ENCODE measurements at places on chromosomes 7 and 10. TPM values are rescaled to one million over a fixed set of nuclear protein-coding genes. Genes with fewer than 3 reads are reported as not detected.

DNA sequence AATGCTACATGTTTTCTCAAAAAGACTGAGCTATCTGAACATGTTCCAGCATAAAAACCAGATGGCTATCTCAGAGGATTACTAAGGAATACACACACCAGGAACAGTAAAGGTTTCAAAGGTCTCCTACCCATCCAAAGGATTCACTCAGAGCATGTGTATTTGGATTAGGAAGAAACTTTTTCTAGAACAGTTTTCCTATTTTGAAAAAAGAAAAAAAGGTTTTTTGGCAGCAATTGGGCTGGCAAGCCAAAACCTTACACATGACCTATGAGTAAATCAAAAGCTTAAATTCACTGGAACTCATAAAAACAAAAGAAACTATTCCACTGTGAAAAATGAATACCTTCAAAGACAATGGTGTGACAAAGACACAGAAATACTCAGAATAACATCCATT lies 9.6 kb downstream of the TPK1 start:
- no peak for DNase-seq

- no peak for DNase-seq
Measured at GRCh38 chr10:64041989-64042490, 520.8 kb downstream of the REEP3 start.

DNA sequence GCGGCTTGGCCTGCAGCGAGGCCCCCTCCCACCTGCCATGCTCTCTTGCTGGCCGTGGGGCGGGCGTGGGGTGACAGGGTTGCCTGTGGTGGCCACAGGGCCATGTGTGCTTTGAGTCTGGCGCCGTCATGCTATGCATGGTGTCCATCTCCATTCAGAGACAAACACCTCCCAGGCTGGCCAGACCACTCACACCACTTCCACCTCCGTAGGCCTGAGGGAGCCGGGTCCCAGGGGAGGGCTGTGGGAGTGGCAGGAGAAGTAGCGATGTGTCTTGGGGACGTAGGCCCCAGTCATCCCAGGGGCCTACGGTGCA lies 65.5 kb downstream of the DNAJB6 start:
- no peak for DNase-seq

DNA sequence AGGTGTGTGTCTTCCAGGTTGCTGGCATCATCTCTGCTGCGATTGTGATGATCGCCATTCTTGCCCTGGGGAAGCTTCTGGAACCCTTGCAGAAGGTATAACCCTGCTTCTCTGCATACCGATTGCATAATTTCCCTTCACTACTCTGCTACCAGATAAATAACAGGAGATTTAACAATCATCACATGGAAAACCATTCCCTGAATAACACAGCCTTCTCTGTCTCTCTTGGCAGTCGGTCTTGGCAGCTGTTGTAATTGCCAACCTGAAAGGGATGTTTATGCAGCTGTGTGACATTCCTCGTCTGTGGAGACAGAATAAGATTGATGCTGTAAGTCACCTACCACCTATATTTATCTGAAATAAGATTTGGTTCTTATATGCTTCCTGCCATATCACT lies 33.8 kb downstream of the SLC26A4 start:
- no peak for DNase-seq

- no peak for DNase-seq
Measured at GRCh38 chr10:75012471-75012870, 99.0 kb upstream of the SAMD8 start.

GRCh38 chr10:95440756-95441546 lies 120.2 kb downstream of the SORBS1 start:
- DNase-seq: no peak

GRCh38 chr10:83849150-83849549 lies 290.2 kb upstream of the GHITM start:
- DNase-seq: no peak

DNA sequence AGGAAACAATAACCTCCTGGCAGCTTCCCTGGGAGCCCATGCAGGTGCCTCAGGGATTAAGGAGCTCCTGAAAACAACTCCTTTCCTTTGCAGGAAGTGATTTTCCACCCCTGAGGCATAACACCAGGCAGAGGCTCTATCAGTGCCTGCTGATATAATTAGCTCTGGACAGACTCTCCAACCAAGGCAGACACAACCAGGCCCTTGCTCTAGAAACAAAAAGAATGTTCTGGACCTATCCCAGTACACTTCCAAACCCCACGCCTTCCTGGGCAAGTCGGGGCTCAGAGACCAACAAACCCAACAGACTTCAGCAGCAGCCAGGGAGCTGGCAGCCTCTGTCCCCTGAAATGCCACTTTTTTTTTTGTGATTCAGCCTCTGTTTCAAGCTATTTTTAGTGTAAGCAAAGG lies 247.1 kb downstream of the KCNMA1 start:
- no peak for DNase-seq

DNA sequence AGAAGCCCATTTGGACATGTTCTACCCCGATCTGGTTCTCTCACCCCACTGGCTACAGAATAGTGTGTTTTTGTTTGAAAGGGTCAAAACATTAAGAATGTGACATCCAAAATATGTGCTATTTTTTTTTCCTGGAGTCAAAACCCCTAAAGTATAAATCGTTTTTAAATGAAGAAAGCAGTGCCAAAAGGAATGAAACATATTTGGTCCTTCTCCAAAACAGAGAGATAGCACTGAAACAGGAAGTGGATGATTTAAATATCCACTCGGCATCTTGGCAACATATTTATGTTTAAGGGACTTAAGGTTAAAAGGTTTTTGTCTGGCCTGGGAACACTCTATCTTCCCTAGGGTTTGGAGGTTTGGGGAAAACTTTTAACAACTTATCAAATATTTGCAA lies 32.3 kb downstream of the CALD1 start:
- DNase-seq: no peak

- DNase-seq: no peak
Measured at GRCh38 chr7:107659666-107660065, 962 bp upstream of the SLC26A4 start.

DNA sequence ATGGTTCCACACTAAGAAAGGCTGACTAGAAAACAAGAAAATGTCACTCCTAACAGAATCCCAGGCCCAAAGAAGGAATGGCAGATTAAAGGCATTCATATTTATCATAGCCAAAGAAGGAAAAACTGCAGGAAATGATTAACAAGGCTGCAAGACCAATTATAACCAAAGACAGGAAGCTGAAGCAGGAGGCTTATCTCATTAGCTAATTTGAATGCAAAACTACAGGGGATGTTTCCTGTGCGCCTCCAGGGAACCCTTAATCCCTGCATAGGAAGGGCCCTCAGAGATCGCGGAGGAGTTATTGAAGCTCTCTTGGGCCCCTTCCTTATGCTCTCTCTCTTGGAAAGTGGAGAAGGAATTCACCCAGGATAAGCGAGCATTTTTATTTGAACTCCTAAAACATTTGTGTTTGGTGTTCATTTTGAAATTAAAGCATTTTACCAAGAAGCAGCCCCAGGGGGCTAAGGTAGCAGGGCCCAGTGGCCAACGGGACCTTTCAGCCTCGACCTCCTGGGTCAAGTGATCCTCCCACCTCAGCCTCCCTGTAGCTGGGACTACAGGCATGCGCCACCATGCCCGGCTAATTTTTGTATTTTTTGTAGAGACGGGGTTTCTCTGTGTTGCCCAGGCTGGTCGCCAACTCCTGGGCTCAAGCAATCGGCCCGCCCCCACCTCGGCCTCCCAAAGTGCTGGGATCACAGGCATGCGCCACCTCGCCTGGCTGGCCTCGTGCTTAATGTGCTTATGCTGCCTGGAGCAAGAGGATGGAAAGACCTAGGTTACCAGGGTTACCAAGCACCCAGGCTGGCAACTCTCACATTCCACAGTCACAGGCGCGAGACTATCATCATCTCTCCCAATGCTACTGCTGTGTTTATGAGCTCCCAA lies 24.1 kb upstream of the PROSER2 start:
- DNase-seq: no peak

The PLPP4 gene
- not detected for total RNA-seq

The KCND2 gene
- 0.11 TPM for total RNA-seq

The ENTPD1 gene
- 12.3 TPM for total RNA-seq

Measured in right atrium auricular region (tissue), 2 donors.